ENCODE measurements at places on chromosomes 2 and 18. TPM values are rescaled to one million over a fixed set of nuclear protein-coding genes. Genes with fewer than 3 reads are reported as not detected.

AGFG1 gene
- total RNA-seq: 21.9 TPM

CHAC2 gene
- total RNA-seq: 1.8 TPM

REG1B gene
- 4.9 TPM for total RNA-seq

ALPP gene
- total RNA-seq: 0.20 TPM

USP40 gene
- 25.8 TPM for total RNA-seq

HES6 gene
- 5.3 TPM for total RNA-seq

CENPA gene
- total RNA-seq: 0.33 TPM

VIL1 gene
- 2.6 TPM for total RNA-seq

MAIP1 gene
- total RNA-seq: 29.5 TPM

SPEG gene
- 1.5 TPM for total RNA-seq

SERPINB3 gene
- total RNA-seq: not detected

ZBTB7C gene
- total RNA-seq: 1.2 TPM

TCF4 gene
- 8.7 TPM for total RNA-seq

RIT2 gene
- not detected for total RNA-seq

TFPI gene
- total RNA-seq: 144 TPM

FSHR gene
- total RNA-seq: not detected

CNOT9 gene
- 14.1 TPM for total RNA-seq

DBI gene
- 194 TPM for total RNA-seq

RESP18 gene
- total RNA-seq: not detected

HYCC2 gene
- 12.1 TPM for total RNA-seq

PTH2R gene
- 0.18 TPM for total RNA-seq

SP9 gene
- not detected for total RNA-seq

LTBP1 gene
- 5.8 TPM for total RNA-seq

CCDC68 gene
- total RNA-seq: 4.6 TPM

CNGA3 gene
- not detected for total RNA-seq

TXNDC2 gene
- not detected for total RNA-seq

PRSS56 gene
- total RNA-seq: not detected

NCKAP5 gene
- 4.6 TPM for total RNA-seq

PARD6G gene
- 2.3 TPM for total RNA-seq

DSG4 gene
- not detected for total RNA-seq

CABYR gene
- total RNA-seq: not detected

ABCB11 gene
- 68.5 TPM for total RNA-seq

GALNT13 gene
- not detected for total RNA-seq

IL1R1 gene
- 39.0 TPM for total RNA-seq

HDHD2 gene
- 29.7 TPM for total RNA-seq

FARSB gene
- total RNA-seq: 5.6 TPM

GAD1 gene
- not detected for total RNA-seq

DRC1 gene
- total RNA-seq: not detected

POTEI gene
- total RNA-seq: not detected

SOWAHC gene
- total RNA-seq: 21.3 TPM

ACADL gene
- 26.8 TPM for total RNA-seq

INHA gene
- 0.20 TPM for total RNA-seq

NDC80 gene
- 0.18 TPM for total RNA-seq

CAD gene
- 14.9 TPM for total RNA-seq

GALNT1 gene
- total RNA-seq: 34.8 TPM

All from left lobe of liver (tissue), 2 donors.